Daoy (cell line): ENCODE measurements at places on chromosomes 11 and 22. TPM values are rescaled to one million over a fixed set of nuclear protein-coding genes. Genes with fewer than 3 reads are reported as not detected.

The CHADL gene
- total RNA-seq: 0.46 TPM in 1 of 2 replicates, not detected in the other

The OR2AG1 gene
- not detected in 2 replicates for total RNA-seq

The ART1 gene
- not detected in 2 replicates for total RNA-seq

The SLC15A3 gene
- total RNA-seq: 3.0 and 3.9 TPM in 2 replicates

The PLEKHA7 gene
- total RNA-seq: 8.9 and 10.2 TPM in 2 replicates

The OR5A1 gene
- total RNA-seq: not detected in 2 replicates

The APOBEC3B gene
- total RNA-seq: 4.5 and 5.1 TPM in 2 replicates

The POU2AF2 gene
- total RNA-seq: not detected in 2 replicates

The SAA1 gene
- 0.69 TPM in 1 of 2 replicates, not detected in the other for total RNA-seq

The TTC36 gene
- total RNA-seq: 0.69 TPM in 1 of 2 replicates, not detected in the other

The MAJIN gene
- total RNA-seq: not detected in 2 replicates

The APOC3 gene
- total RNA-seq: not detected in 2 replicates

The ROBO4 gene
- total RNA-seq: 0.69 and 3.6 TPM in 2 replicates

The SPCS2 gene
- total RNA-seq: 21.1 and 46.8 TPM in 2 replicates

- DNase-seq: no peak
These were observed 287.0 kb downstream of the DYNC2H1 start for GRCh38 chr11:103396237-103396636.

DNA sequence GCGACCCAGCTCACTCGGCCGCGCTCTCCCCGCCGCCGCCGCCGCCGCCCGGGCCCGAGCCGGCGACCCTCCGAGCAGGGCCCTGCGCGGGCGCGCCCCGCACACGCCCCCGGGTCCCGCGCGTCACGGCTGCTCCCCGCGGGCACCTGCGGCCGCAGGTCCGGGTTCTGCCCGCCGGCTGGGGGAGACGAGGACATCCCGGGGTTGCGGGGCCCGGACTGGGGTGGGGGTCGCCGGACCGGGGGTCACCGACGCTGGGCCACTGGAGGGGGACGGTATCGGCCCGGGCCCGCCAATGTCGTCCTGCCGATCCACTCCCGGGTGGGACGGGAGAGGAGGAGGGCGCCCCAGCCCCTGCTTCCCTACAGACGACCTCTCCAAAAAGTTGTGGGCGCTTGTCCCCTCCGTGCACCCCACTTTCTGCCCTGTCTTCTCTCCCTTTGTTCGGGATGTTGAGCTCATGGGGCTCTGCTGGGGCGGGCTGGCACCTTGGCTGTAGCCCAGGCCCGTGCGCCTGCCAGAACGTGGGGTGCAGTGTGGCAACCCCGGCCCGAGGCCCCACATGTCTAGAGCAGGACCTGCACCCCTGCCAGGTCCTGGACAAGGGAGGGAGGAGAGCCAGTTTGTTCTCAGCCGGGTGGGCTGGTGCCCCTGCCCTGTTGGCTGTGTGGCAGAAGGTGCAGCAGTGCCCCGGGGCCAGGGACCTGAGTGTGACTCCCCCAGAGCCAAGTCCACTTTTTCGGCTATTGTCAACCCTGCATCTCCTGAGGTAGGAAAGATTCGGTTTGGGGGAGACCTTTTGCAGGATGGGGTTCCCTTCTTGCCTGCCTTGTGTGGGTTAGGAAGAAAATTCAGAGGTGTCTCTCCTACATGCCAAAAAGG, 40.2 kb upstream of the CELSR1 start:
- DNase-seq: no peak

GRCh38 chr11:102158164-102158735, 48.0 kb downstream of the YAP1 start:
- no peak for DNase-seq

GRCh38 chr11:119433358-119433725, 10.4 kb upstream of the THY1 start:
- DNase-seq: peak; percentile 58

GRCh38 chr22:36351921-36352802, 35.6 kb downstream of the MYH9 start:
- peak; percentile 66 for DNase-seq

DNA sequence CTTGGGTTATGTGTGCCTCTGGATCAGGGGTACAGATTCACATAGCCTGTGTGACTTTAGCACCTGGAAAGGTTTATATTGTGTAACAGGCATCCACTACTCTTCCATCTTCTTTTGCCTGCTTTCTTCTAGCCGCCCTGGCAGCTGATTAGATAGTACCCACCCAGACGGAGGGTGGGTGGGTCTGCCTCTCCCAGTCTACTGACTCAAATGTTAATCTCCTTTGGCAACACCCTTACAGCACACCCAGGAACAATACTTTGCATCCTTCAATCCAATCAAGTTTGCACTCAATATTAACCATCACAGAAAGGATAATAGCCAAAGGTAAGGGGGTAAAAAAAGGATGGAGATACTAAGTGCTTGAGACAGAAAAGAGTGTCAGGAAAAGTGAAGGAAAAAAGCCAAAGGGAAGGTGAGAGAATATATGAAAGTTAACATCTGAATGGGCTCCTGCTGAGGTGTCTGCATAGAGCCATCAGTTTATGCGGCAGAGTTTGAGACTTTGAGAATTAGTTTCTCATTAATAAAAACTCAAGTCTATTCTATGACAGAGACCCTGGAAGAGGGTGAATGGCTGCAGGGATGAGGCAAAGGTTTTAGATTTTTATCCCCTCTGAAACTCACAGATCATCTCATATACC, 2.6 kb upstream of the OR51B6 start:
- DNase-seq: no peak

DNA sequence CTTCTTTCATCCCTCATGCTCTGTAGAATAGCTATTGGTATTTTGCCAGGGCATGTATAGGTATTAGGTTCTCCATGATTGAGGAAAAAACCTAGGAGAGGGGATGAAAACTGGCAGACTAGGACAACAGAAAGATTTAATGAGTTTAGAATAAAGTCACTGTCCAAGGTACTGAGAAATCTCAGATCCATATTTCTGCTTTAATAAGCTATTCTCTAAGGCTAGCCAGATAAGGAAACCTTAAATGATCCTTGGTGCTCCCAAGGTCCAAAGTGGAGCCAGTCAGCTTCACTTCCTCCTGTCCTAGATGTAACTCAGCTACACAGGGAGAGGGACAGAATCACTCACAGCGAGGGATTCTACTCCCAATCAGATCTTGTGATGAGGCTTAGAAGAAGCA, 13.7 kb upstream of the CSNK2A3 start:
- no peak for DNase-seq

GRCh38 chr11:95593111-95593510, 196.5 kb downstream of the FAM76B start:
- DNase-seq: peak; percentile 44

- no peak for DNase-seq
These were observed 33.0 kb downstream of the PPP6R2 start for GRCh38 chr22:50376085-50376651.

DNA sequence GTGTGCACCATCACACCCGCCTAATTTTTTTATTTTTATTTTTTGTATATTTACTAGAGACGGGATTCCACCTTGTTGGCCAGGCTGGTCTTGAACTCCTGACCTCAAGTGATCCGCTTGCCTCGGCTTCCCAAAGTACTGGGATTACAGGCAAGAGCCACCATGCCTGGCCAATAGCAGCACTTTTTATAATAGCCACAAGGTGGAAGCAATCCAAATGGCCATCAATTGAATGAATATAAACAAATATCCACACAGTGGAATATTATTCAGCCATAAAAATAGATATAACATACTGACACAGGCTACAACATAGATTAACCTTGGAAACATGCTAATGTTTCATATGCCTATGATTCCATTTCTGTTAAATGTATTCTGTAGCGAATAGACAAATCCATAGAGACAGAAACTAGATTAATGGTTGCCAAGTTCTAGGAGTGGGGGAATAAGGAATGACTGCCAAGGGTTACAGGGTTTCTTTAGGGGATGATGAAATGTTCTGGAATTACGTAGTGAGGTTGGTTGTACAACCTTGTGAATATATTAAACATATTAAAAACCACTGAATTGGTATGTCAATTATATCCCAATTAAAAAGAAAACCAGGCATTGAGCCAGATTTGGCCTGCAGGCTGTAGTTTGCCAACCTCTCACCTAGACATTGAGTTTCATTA, 4.8 kb downstream of the VPS51 start:
- no peak for DNase-seq

DNA sequence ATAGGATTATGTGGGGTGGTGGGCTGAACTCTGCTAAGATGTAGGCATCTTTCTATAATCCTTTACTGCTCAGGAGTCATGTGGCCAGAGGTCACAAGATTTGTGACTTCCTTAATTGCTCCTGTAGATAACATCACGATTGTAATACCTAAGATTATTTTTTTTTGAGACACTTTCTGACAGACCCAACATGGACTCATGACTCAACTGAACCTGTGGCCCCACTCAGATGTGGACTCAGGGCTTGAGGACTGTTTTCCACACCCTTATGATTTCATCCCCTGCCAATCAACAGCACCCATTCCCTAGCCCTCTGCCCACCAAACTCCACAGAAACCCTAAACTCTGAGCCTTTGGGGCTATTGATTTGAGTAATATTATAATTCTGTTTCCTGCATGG, 35.6 kb upstream of the MMP7 start:
- DNase-seq: no peak

DNA sequence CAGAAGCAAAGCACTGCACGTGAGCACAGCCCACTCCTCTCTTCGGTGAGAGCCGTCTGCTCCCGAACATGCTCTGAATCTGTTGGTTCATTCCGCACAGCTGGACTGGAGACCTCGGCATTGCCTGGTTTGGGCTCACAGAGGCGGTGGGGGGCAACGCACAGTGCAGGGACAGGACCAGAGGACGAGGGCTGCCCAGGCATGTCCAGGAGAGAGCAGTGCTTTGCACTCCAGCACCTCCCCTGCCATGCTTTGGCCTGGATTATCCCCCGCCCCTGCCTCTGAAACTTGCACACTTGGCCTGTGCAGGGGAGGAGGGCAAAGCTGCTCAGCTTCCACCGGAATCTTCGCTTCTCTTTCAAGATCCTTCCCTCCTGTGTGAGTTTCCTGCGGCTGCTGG, 536.5 kb downstream of the BRD1 start:
- no peak for DNase-seq

GRCh38 chr22:47784991-47785390, 1022.5 kb downstream of the TBC1D22A start:
- no peak for DNase-seq

- no peak for DNase-seq
These were observed 37.2 kb downstream of the PPP6R3 start for GRCh38 chr11:68497761-68498160.

DNA sequence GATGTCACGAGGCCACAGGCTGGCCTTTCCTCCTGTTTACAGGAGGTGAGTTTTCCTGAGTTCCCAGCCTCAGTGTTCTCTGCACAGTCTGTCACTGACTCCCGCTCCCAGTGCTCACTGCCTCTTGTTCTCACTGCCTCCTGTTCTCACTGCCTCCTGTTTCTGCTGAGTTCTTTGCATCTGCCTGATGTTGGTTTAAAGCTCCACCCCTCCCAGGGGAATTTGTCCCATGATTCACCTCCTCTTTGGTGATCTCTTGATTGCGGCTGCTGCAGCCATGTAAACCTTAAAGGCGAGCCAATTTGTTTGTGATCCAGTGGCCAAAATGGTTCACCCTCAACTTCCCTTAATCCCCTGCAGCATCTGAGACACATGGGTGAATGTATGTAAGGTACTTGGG, 6.0 kb upstream of the TUBA8 start:
- peak; percentile 54 for DNase-seq

GRCh38 chr11:128465946-128466705, 121.2 kb downstream of the ETS1 start:
- DNase-seq: no peak

DNA sequence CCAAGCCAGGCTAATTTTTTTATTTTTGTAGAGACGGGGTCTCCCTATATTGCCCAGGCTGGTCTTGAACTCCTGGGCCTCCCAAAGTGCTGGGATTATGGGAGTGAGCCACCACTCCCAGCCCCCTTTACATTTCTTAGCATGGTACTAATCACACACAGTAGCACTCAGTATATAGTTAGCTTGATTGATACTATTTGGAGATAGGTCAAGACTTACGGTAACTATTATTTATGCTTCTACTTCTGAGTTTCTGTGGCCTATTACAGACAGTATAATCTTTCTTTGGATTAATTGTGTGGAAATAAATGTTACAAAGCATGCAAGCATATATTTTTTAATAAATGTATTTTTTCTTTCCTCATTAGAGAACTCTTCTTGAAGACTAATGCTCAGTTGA, 192.2 kb downstream of the UVRAG start:
- no peak for DNase-seq

- DNase-seq: no peak
These were observed 47.6 kb downstream of the FBXO7 start for GRCh38 chr22:32522237-32522636.

GRCh38 chr11:111672949-111673348, 70.7 kb downstream of the SIK2 start:
- no peak for DNase-seq

DNA sequence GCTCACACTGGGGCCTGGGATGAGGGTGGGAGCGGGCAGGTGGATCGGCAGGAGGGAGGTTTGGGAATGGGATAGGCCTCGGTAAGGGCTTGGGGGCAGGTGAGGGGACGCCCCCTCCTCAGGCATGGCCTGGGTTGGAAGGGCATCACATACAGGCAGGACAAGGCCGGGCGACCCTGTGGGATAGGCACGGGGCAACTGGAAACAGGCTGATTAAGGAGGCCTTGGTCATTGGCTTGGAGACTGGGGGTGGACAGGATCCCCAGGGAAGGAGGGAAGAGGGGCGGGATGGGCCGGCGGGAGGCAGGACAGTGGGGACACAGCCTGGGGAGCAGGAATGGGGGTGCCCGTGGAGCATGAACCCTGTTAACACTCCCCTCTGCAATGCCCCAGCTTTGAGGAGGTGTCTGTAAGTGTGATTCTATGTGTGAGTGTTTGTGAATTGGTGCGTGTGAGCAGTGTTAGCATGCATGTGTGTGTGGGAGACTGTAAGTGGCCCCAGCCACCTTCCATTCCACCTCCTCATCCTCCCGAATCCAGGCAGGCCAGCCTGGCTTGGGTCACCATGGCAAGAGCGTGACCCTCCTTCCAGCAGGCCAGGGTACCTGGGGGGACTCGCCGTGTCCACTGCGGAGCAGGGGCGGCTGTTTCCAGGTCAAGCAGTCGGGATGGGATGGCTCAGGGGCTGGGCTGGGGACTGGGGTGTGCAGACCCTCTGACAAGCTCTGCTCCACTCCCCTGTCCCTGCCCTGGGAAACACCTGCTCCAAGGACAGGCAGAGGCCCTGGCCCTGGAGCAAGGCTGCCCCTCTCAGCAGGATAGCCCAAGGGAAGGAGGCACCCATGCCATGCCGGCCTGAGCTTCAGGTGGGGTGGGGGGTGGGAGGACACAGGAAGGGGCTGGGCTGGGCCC, 3.4 kb upstream of the PIM3 start:
- no peak for DNase-seq

- DNase-seq: no peak
These were observed 17.2 kb upstream of the MPZL2 start for GRCh38 chr11:118281284-118281683.

- DNase-seq: no peak
These were observed 10.3 kb downstream of the PRCP start for GRCh38 chr11:82890002-82890341.
